T-helper 22 cell (primary cell): ENCODE measurements at places on chromosomes 1 and 21.

- no peak for DNase-seq
Measured at GRCh38 chr1:40808909-40809308, 25.3 kb downstream of the KCNQ4 start.

DNA sequence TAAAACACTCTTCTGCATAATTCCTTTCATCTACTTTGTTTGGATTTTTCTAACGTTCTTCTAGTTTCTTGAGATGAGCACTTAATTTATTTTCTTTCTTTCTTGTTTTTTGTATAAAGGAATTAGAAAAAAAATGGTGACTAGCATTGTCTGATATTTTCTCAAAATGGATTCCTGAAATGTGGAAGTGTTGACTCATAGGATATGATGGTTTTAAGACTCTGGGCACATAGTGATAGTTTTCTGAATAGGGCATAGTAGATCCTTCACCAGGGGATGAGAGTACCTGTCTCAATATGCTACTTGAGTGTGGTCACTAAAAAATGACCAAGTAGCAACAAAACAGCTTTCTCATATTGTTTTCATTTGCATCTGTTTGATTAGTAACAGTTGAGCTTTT, 100.9 kb downstream of the PEX14 start:
- no peak for DNase-seq

DNA sequence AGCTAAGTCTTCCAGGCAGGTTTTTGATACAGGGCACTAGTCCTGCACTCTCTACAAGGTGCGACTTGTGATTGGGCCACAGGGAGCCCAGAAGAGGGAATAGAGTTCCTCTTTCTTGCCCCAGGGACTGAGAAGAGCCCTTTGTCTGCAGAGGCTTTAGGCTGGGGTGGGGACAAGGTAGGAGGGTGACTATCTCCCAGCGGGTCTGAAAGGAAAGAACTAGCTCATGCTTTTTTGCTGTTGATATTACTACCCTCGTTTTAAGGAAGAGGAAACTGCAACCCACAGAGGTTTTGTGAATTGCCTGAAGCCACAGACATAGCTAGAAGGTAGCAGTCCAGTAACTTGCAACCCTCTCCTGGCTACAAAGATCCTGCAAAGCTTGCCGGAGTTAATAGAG, 615.2 kb downstream of the MATN1 start:
- DNase-seq = no peak

GRCh38 chr21:33836408-33836807, 79.2 kb downstream of the ATP5PO start:
- DNase-seq = no peak

DNA sequence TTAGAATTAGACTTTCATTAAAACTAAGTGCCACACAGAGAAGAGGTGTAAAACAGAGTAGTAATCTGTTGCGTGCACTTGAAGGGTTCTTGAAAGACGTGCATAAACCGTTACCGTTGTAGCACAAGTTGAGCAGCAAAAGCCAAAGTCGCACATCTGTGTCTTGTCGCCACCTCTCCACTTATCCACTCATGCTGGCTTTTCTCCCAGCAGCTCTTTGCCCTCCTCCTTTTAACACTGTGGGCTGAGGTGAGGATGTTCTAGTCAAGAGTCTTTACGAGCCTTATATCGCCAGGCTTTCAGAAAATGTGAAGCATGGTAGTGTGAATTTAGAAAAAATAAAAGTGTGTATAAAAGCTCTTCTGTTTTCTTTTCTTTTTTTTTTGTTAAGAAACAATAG, 48.0 kb downstream of the NR5A2 start:
- DNase-seq = no peak

- no peak for DNase-seq
Measured at GRCh38 chr1:77671836-77672235, 10.6 kb downstream of the ZZZ3 start.

GRCh38 chr1:48203287-48203900, 19.1 kb upstream of the SLC5A9 start:
- no peak for DNase-seq

DNA sequence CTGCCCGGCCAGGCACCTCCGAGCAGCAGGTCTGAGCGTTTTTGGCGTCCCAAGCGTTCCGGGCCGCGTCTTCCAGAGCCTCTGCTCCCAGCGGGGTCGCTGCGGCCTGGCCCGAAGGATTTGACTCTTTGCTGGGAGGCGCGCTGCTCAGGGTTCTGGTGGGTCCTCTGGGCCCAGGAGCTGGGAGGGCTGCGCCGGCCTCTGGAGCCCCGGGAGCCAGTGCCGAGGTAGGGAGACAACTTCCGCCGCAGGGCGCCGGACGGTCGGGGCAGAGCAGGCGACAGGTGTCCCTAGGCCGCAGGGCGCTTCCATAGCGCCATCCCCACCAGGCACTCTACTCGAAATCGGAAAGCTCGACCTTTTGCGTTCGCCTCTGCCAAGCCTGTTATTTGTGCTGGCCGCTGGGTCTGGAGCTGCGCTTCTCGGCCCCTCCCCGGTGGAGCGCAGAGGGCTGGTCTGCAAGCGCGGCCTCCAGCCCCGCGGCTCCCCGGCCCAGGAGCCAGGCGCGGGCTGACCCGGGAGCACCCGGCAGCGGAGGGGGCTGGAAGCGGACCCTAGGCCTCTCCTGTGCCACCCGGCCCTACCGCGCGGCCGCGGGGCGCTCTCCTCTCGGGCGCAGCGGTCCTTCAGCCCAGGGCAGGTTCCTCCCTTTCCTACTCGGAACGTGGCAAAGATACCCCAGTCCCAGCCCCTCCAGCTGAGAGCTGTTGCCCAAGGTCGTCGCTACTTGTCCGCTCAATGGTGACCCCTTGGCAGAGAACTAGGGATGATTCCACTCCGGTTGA, 2.2 kb downstream of the SIM2 start:
- DNase-seq = no peak

- DNase-seq = no peak
Measured at GRCh38 chr1:203914292-203914691, 52.9 kb downstream of the SNRPE start.

DNA sequence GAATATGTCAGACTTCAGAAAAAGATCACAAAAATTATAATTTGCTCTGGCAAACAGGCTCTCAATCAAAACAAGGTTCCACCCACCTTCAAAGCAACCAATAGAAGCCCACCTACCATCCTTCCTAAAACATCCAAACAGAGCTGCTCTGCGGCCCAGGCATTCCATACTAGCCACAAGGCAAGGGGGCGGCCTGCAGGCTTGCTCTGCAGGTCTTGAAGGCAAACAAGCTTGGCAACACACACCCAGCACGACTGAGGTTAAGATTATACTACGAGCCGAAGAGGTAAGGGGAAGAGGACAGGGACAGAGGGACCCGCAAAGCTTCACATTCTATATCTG, 207.3 kb downstream of the SLC45A1 start:
- DNase-seq = no peak
